ENCODE measurements at places on chromosomes 12 and 14.

DNA sequence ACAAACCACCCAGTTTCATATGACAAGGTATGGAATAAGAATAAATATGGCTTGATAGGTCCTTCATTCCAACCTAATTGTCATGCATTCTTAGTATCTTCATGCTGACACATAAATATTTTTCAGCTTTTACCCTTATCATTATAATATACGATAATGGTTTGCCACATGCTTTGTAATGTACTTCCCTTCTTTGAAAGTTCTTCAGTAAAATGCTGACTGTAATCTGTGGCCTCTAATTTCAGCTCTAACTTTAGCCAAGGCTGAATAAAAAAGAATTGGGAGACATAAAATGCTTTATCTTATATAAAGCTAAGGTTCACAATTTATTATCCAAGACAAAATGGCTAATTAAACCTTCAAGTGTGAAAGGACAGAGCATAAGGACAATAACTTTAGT lies 2.6 kb upstream of the MAP4K5 start:
- no peak for DNase-seq

- DNase-seq: no peak
Observed at GRCh38 chr12:2764398-2764797, 30.4 kb upstream of the FKBP4 start.

DNA sequence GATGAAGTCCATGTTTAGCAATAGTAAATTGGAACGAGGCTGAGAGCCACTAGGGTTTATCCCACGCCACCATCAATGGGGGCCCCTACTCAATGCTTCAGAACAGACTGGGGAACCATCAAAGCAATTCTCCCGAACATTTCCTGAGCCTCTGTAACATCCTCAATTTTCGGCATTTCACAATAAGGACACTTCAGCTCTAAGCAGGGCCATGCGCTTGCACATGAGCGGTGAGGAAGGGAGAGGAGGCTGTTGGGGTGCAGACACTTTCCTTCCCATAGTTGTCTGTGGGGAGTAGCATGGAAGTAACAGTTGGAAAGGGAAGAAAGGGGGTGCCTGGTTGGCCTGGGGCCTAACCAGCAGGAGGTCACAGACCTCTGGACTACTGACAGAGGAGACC lies 129.9 kb upstream of the PRMT8 start:
- DNase-seq: no peak

DNA sequence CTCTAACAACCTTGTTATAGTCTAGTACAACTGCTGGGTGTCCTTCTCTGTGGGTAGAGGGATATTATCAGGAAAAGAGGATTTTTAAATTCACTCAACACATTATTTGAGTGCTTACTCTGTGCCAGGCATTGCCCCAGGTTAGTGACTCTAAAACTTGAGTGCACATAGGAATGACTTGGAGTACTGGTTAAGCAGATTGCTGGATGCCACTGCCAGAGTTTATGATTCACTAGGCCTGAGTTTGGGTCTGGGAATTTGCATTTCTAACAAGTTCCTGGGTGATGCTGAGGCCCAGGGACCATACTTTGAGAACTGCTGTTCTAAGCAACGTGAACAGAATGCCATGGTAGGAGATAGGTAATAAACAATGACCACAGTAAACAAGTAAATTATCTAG lies 96.6 kb downstream of the CFAP54 start:
- no peak for DNase-seq

DNA sequence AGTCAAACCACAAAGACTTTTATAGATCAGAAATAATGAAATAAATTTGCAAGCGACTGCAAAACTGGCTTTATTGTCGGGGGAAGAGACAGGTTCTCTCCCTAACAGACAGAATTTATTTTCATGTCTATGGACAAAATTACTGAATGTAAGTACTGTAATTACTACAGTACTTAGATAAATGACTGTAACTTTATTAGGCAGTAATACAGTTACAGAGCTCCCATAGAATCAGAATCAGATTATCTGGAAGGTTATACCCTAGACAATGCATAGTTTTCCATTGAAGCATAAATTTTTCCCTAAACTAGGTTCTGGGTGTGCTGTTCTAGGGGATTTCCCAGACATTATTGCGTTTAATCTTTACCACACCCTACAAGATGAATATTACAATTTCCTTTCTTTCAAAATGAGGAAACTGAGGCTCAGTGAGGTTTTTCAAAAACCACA lies 114.2 kb downstream of the C12orf75 start:
- DNase-seq: no peak

DNA sequence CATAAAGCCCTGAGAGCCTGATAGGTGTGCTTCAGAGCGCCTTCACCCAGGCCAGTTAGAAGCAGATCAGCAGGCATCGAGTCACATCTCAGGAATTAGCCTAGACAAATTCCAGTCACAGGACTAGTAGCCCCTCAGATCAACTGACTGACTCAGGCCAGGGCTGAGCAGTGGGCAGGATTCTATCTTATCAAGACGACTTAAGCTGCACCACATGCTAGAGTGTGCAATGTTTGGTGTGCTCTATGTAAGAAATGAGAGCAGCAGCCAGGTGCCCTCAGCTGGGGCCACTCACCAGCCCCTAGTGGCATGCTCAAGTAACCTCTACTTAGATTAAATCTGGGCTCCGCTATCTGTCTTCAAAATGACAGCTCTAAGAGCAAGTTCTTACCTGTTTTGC lies 19.7 kb upstream of the NGB start:
- DNase-seq: no peak

DNA sequence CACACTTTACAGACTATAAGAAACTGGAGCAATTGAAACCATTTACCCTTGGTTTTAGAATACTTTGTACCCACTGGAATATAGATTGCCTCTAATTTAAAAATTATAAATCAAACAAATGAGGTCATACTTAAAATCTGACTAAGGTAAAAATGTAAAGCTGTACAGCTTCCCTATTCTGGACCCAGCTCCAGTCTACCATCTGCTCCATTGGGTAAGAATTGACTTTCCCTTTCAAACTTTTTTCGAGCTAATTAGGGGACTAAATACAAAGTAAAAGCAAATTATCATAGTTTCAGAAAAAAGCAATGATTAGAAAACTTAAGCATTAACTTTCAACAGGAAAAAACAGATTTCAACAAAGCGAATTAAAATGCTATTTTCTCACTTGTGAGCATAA lies 4.3 kb downstream of the KRR1 start:
- DNase-seq: no peak

DNA sequence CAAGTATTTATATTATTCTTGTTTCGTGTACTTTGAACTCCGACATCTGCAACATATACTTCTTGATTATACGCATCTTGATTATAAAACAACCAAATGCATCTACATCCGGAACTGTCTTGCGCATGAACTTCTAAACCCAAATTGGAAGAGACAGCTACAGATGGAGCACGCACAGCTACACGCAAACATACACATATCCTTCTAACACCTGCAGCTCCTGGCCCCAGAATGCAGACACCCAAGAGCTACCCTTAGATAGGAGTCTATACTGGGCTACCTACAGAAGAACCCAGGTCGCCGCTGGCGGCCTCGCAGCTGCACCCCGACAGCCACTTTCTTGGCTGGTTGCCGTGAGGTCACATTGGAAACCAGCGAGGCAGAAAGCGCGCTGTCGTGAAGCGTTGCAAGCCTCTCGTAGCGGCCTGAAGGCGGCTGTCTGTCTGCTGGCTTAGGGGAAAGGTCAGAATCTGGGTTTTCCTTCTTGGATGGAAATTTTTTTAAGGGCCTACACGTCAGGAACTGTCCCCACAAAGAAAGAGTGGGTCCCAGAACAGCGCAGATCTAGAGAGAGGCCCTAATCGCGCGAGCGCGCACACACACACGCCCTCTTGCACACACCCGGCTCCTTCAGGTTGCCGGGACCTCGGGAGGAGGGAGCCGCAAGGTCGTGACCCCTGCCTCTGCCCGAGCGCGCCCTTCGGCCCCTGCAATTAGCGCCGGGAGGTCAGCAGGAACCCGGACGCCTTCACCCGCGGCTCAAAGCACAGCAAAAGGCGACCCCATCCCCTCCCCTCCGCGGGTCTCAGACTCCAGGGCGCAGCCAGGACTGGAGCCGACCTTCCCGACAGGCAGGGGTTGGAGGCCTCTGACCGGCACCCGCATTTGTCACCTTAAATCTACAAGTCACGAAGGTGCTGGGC lies 17.0 kb downstream of the TBX3 start:
- DNase-seq: no peak

- DNase-seq: no peak
Observed at GRCh38 chr12:98154850-98155249, 360.5 kb upstream of the TMPO start.

GRCh38 chr12:18696971-18697602 lies 40.7 kb downstream of the PLCZ1 start:
- no peak for DNase-seq

- no peak for DNase-seq
Observed at GRCh38 chr12:103318566-103318965, 177.2 kb downstream of the C12orf42 start.

Measured in CD4-positive, alpha-beta T cell treated with Interleukin-12 subunit alpha and Interleukin-12 subunit beta, for 1 hour (primary cell).